ENCODE measurements at places on chromosomes 4 and X. TPM values are rescaled to one million over a fixed set of nuclear protein-coding genes. Genes with fewer than 3 reads are reported as not detected.

The HTRA3 gene
- 1.1 TPM for total RNA-seq

DNA sequence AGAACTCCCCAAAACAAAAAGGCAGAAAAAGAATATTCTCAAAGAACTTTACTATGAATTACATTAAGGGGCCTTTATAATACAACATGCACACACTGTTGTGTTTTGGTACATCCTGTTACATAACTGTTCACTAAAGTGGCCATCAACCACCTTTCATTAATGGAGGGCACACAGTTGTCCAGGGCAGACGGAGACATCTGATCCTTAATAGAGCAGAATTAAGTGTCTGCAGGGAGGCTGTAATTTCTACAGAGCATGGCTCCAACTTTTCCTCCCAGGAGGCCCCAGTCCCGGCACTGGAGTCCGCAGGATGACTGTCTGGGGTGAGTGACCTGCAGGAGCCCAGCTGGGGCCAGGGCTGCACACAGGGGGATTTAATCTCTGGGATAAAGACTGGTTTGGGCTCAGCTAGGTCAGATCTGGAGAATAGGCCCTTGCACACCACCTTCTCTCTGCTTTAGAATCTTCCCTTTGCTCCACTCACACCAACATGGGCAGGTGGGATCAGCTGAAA, 233.4 kb downstream of the MAML3 start:
- no peak for DNase-seq

- peak; percentile 97 for DNase-seq
Observed at GRCh38 chr4:5365071-5366008, 314.1 kb downstream of the STK32B start.

- DNase-seq: no peak
Observed at GRCh38 chr4:338759-339097, 1.1 kb downstream of the ZNF141 start.

DNA sequence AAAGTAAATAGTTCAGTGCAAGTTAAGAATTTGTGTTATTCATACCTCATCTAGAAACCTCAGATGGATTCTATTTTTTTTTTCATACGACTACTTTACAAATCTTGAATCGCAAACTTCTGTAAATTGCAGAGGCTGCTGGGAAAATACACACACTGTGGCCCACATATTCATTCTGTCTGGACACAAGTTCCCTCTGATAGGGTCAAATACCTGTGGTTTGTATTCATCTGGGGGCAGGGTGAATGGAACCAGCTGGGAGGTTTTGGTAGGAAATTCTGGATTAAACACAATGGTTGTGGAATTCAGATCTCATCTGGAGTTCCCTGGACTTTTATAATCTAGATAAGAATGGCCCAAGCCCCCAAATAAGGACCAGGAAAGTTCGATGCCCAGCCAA, 56.2 kb downstream of the SPATA18 start:
- no peak for DNase-seq

DNA sequence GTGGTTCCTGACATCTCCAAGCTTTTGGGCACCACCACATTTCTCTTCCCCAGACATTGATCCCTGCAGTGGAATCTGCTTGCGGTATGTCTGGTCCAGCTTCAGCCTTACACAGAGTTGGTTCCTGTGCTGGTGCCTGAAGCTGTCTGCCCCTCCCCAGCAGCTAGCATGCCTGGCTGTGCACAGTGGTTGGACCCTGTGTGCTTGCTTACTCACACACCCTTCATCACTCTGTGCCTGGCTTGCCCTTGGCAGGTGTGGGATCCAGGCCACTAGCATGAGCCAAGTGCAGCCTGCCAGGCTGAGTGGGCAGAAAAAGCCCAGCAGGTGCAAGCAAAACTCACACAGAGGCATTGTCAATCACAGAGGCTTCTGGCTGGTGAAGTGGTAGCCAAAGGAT, 473.8 kb downstream of the ACTRT1 start:
- no peak for DNase-seq

Measured in IMR-90 (cell line).